IPS DF 6.9 (cell line): ENCODE measurements at places on chromosomes 16 and 17.

DNA sequence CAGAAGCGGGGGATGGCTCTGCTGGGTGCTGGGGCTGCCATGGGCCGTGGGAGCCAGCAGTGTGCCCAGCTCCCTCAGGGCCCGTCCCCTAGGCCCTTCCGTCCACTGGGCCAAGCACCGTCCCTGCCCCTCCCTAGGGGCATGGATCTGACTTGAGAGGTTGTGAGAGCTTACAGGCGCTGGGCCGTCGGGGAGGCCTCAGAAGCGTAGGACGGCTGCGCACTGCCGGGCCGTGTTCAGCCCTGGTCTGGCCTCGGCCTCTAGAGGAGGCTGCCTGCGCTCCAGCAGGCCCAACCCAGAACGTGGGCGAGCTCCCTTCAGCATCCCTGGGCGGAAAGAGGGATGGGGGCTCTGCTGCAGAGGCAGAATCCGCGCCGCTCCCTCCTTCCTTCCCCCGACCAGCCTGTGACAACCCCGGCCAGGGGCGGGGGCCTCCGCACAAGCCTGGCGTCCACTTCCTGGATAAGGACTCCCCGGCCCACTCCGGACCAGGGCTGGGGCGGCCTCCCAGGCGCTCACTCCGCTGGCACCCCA is 685 bp upstream of the MPG start:
- DNase-seq, result no peak
- peaks cover 29% of the 10 kb centered on the region for H3K4me1 ChIP-seq
- no peaks in the 10 kb centered on the region for H3K27me3 ChIP-seq
- H3K27ac ChIP-seq, result no peak overlapping the region

- no peak overlapping the region for H3K27ac ChIP-seq
- peaks cover 14% of the 10 kb centered on the region for H3K4me1 ChIP-seq
- H3K36me3 ChIP-seq, result peaks cover 10% of the 10 kb centered on the region
- no peak for DNase-seq
Measured at GRCh38 chr17:17492571-17492970, 3.6 kb downstream of the RASD1 start.

DNA sequence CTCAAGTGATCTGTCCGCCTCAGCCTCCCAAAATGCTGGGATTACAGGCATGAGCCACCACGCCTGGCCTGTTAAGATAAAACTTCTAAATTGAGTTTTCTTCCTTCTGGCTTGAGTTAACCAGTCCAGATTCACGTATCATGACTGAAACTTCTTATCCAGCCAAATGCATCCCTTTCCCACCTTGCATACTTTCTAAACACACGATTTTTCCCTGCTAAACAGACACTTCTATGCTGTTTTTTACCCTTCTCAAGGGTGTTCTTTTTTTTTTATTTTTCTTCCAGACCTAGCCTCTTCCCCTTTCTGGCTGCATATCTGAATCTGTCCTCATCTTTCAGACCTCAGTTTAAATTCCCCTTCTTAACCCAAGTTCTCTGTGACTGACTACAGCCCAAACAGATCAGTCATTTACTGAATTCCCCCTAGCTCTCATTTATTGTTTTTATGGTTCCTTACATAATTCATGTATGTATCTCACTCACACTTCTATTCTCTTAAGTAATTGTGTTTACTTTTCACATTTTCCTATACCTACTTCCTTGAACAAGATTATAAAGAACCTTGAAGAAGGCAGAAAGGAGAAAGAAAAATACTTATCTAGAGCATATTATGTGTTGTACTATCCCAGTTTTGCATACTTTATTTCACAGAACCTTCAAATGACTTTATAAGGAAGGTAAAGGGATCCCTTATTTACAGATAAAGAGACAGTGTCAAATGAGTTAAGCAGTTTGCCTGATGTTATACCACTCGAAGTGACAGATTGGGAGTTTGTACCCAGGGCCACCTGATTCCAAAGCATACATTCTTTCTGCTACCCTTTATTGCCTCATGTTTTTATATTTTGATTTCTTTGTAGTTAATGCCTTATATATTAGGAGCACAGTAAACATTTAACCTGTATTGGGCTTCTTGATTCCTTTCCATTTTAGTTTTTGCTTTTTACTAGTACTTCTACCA is 5.2 kb downstream of the EVI2B start:
- H3K4me1 ChIP-seq, result no peaks in the 10 kb centered on the region
- H3K4me3 ChIP-seq, result no peak overlapping the region
- H3K27me3 ChIP-seq, result no peaks in the 10 kb centered on the region
- no peak for DNase-seq
- H3K36me3 ChIP-seq, result no peaks in the 10 kb centered on the region

GRCh38 chr17:49227436-49228261 is 2.9 kb downstream of the PHOSPHO1 start:
- no peak for DNase-seq
- no peak overlapping the region for H3K4me3 ChIP-seq
- H3K27ac ChIP-seq, result no peak overlapping the region
- H3K4me1 ChIP-seq, result peaks cover 5% of the 10 kb centered on the region; the same call in 1 of the 2 replicates

DNA sequence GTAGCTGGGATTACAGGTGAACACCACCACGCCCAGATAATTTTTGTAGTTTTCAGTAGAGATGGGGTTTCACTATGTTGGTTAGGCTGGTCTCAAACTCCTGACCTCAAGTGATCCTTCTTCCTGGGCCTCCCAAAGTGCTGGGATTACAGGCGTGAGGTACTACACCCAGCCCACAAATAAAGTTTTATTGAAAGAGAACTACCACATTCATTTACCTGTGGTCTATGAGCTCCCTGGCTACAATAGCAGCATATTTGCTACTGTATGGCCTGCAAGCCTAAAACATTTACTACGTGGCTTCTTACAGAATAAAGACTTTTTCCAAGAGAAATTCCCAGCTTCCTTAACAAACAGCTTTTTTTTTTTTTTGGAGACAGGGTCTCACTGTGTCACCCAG is 3.4 kb downstream of the METTL9 start:
- no peak overlapping the region for H3K4me3 ChIP-seq
- DNase-seq, result no peak
- no peak overlapping the region for H3K27ac ChIP-seq
- no peaks in the 10 kb centered on the region for H3K4me1 ChIP-seq
- no peaks in the 10 kb centered on the region for H3K36me3 ChIP-seq

DNA sequence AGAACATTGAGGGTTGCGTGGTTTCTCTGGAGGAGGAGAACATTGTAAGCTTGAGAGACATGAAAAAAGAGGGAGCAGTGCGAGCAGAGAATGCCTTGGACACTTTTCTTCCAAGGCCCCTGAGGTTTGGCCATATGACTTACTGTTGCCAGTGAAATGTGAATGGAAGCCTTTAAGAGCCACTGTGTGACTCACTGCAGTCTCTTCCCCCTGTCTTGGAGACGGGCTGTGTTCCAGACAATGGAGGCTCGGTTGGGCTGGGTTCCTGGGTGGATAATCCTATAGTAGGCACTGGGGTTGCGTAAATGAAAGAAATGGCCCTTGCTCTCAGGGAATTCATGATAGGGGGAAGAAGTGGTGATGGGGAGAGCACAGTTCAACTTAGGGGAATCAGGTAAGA is 75.5 kb downstream of the SHISA9 start:
- no peak for DNase-seq
- H3K27me3 ChIP-seq, result no peaks in the 10 kb centered on the region
- peaks cover 2% of the 10 kb centered on the region; the same call in 1 of the 2 replicates for H3K4me1 ChIP-seq
- H3K4me3 ChIP-seq, result no peak overlapping the region
- H3K36me3 ChIP-seq, result no peaks in the 10 kb centered on the region

GRCh38 chr16:50603206-50604064 is 55.2 kb downstream of the NKD1 start:
- H3K36me3 ChIP-seq, result no peaks in the 10 kb centered on the region; the same call in 1 of the 2 replicates
- no peaks in the 10 kb centered on the region for H3K27me3 ChIP-seq
- no peak overlapping the region for H3K27ac ChIP-seq
- no peaks in the 10 kb centered on the region for H3K4me1 ChIP-seq
- no peak for DNase-seq

DNA sequence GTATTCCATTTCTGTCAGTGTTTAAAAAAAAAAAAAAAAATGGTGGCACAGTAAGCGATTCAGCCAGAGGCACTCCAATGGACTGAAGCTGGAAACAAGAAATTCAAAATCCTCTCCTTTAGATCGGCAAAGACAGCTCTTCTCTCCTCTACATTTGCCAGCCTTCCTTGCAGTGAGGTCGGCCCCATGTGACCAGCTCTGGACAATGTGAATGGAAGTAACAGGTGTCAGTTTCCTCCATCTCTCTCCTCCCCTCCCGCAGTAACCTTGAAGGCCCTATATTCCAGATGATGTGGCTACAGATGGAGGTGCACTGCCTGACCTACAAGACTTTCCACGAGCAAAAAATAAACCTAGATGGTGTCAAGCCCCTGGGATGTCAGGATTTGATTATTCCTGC is 15.0 kb downstream of the CUEDC1 start:
- no peak overlapping the region for H3K4me3 ChIP-seq
- no peaks in the 10 kb centered on the region for H3K36me3 ChIP-seq
- no peak overlapping the region for H3K27ac ChIP-seq
- no peak for DNase-seq
- peaks cover 5% of the 10 kb centered on the region for H3K4me1 ChIP-seq
- H3K27me3 ChIP-seq, result no peaks in the 10 kb centered on the region

GRCh38 chr17:54971901-54972300 is 3.3 kb downstream of the STXBP4 start:
- H3K4me3 ChIP-seq, result no peak overlapping the region
- H3K27ac ChIP-seq, result no peak overlapping the region
- no peaks in the 10 kb centered on the region for H3K27me3 ChIP-seq
- DNase-seq, result no peak
- no peaks in the 10 kb centered on the region for H3K4me1 ChIP-seq

GRCh38 chr17:40451420-40451819 is 8.2 kb downstream of the IGFBP4 start:
- no peaks in the 10 kb centered on the region for H3K27me3 ChIP-seq
- peaks cover 17% of the 10 kb centered on the region for H3K36me3 ChIP-seq
- 0 out of 2 replicates have a peak, but pooled peaks cover 1% of the 10 kb centered on the region for H3K4me1 ChIP-seq
- no peak overlapping the region for H3K4me3 ChIP-seq
- no peak overlapping the region for H3K27ac ChIP-seq

- H3K4me1 ChIP-seq, result no peaks in the 10 kb centered on the region
- H3K4me3 ChIP-seq, result no peak overlapping the region
- H3K36me3 ChIP-seq, result no peaks in the 10 kb centered on the region
- DNase-seq, result no peak
- no peak overlapping the region for H3K27ac ChIP-seq
- H3K27me3 ChIP-seq, result no peaks in the 10 kb centered on the region
Measured at GRCh38 chr17:70157151-70157550, 12.2 kb upstream of the KCNJ2 start.

DNA sequence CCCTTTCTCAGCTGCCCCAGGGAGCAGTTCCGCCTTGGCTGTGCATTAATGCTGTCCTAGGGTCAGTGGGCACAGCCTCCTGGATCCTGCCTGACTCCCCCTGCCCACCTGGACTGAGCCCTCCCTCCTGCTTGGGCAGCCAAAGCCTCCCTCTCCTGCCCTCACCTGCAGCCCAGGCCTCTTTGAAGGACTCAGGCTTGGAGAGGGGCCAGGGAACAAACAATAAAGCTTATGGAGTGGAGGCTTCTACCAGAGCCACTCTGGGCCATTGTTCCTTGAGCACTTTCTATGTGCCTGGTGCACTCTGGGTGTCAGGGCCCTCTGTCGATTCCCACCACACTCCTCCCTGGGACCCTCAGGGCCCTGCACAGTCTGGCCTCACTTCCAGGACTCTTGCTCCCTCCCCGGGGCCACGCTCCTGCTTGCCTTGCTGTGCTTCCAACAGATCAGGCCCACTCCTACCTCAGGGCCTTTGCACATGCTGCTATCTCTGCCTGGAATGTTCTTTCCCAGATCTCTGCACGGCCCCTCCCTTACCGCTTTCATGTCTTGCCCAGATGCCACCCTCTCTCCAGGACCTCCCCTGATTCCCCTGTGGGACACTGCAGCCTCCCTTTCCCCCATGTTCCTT is 5.0 kb downstream of the KCNJ12 start:
- H3K27me3 ChIP-seq, result peaks cover 15% of the 10 kb centered on the region; the same call in 1 of the 2 replicates
- no peak for DNase-seq
- H3K36me3 ChIP-seq, result no peaks in the 10 kb centered on the region
- peaks cover 1% of the 10 kb centered on the region; the same call in 1 of the 2 replicates for H3K4me1 ChIP-seq

DNA sequence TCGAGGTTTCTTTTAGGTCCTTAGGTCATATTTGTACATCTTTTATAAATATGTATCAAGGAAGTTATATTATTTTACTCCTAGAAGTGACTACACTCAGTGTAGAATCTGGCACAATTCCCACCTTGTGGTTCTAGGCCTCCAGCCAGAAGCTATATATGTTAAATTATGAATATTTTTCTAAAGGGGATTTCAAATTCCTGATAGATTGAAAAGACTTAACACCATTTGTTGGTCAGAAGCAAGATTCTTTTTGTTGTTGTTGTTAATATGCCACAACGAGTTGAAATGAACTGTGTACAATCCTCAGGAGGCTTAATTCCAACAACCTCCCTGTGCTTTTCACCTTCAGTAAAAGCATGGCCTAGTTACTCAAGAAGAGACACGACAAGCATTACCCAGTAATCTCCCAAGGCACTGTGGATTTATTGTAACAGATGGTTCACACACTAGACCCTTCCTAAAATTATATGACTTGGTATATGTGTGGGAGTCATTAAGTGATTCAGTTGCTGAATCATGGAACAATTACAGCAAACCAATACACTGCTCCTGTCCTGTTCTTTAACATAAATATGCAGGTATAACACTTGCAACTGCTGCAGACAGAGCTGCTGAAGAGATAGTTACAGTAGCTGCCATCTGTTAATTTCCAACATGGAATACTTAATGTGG is 964.4 kb upstream of the GOT2 start:
- no peaks in the 10 kb centered on the region for H3K27me3 ChIP-seq
- H3K4me3 ChIP-seq, result no peak overlapping the region
- no peak overlapping the region for H3K27ac ChIP-seq
- DNase-seq, result no peak
- H3K4me1 ChIP-seq, result no peaks in the 10 kb centered on the region
- H3K36me3 ChIP-seq, result no peaks in the 10 kb centered on the region

DNA sequence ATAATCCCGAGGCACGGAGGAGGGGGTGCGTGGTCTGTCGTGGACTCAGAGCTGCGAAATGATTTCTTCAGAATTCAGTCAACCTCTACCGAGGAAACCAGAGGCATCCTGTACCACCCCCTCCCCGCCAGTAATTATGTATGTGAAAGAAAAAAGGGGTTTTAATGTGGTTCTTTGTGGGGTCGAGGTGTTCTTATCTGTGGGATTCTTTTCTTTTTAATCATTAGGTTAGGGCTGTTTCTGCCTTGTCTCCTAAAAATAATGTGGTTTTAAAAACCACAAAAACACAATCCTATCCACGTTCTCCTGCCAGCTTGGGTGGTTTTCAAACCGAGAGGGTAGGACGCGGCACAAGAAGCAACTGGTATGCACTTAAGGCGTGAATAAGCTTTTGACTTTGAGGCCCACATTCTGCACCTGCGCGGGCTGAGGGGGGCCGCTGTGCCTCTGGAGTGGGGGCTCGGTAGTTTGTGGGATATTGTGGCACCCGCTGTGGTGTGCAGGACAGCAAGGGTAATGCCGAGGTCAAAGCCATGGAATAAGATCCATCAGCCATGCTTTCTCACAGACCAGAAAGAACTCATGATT is 1.0 kb downstream of the SLC47A1 start:
- peaks cover 21% of the 10 kb centered on the region for H3K27me3 ChIP-seq
- no peaks in the 10 kb centered on the region for H3K36me3 ChIP-seq
- DNase-seq, result no peak
- H3K27ac ChIP-seq, result no peak overlapping the region
- peak overlapping the region; percentile 34; the same call in 1 of the 2 replicates for H3K4me3 ChIP-seq

DNA sequence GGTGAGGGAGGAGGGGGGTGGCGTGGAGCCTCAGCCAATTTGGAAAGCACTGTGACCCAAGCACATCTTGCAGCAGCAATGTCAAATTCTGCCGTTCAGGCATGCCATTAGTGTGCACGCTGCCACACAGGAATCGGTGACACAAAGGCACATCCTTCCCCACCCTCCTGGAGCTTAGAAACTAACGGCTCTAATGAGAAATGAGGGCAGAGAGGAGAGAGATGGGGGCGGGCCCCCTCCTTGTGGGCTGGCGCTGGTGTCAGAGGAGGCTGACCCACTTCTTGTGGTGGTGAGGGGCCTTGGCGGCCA is 94.8 kb downstream of the RTN4RL1 start:
- H3K27ac ChIP-seq, result no peak overlapping the region
- DNase-seq, result no peak
- H3K36me3 ChIP-seq, result no peaks in the 10 kb centered on the region
- no peak overlapping the region for H3K4me3 ChIP-seq
- H3K4me1 ChIP-seq, result no peaks in the 10 kb centered on the region
